ENCODE measurements at places on chromosomes 1 and 21. TPM values are rescaled to one million over a fixed set of nuclear protein-coding genes. Genes with fewer than 3 reads are reported as not detected.
A peak's percentile ranks its signal among the peaks of the same experiment; 100 is the strongest.

Gene MAB21L3
- total RNA-seq = 0.31 TPM

Gene C1orf141
- not detected for total RNA-seq

Gene SELE
- 9.9 TPM for total RNA-seq

Gene GLIS1
- 0.21 TPM for total RNA-seq

Gene TSPEAR
- 1.0 TPM for total RNA-seq

Gene KRTAP10-9
- total RNA-seq = not detected

Gene UBASH3A
- 0.41 TPM for total RNA-seq

Gene GBP3
- 9.1 TPM for total RNA-seq

Gene GNPAT
- 75.3 TPM for total RNA-seq

Gene PTCH2
- 4.9 TPM for total RNA-seq

Gene PTGS2
- total RNA-seq = 5.4 TPM

Gene CYP4A22
- total RNA-seq = not detected

GRCh38 chr1:208652296-208653160 is 408.3 kb upstream of the PLXNA2 start:
- DNase-seq = peak; percentile 92

- DNase-seq = no peak
Measured at GRCh38 chr1:193311226-193311948, 125.0 kb upstream of the B3GALT2 start.

DNA sequence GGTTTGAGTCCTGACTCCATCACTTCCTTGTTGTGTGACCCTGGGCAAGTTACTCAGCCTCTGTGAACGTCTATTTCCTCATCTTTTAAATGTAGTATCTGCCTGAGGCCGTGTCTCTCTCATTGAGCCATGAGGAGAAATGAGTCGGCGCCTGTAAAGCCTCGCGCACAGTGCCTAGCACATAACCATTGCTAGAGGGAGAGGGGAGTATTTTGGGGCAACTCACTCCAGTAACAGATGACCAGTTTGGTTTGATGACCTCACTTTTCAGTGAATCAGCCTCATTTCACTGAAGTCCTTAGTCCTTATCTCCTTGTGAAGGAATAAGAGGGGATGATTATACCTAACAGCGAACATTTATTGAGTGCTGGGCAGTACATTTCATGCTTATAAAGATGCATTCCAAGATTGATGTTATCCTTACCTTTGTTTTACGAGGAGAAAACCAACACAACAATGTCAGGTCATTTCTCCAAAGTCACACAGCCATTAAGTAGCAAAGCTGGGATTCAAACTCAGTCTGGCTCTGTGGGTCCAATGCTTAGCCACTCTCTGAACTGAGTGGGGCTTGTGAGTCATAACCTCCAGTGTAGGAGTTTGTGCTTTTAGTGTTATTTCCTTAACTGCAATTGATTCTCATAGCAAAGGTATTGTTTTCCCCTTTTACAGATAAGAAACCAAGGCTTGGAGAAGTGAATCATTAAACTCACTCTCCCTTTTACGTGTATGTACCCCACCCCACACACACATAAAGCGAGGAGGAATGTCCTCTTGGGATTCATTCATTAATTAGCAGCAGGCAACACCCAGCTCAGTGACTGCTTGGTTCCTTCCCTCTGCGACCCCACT is 25.9 kb downstream of the KCNC4 start:
- DNase-seq = no peak

DNA sequence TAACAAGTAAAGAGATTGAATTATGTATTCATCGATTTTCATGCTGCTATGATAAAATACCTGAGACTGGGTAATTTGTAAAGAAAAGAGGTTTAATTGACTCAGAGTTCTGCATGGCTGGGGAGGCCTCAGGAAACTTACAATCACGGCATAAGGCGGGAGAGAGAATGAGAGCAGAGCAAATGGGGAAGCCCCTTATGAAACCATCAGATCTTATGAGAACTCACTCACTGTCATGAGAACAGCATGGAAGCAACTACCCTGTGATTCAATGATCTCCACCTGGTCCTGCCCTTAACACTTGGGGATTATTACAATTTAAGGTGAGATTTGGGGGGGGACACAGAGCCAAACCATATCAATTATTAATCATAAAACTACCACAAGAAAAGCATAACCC is 3.3 kb upstream of the GBP3 start:
- no peak for DNase-seq

DNA sequence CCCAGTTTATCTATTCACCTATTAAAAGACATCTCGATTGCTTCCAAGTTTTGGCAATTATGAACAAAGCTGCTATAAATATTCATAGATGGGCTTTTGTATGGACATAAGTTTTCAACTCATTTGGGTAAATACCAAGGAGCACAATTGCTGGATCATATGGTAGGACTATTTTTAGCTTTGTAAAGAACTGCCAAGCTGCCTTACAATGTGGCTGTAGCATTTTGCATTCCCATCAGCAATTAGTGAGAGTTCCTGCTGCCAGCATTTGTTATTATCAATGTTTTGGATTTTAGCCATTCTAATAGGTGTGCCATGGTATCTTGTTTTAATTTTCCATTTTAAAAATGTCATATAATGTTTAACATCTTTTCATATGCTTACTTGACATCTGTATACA is 475.6 kb upstream of the NCAM2 start:
- no peak for DNase-seq

- peak; percentile 62 for DNase-seq
Measured at GRCh38 chr1:150182247-150182646, 32.5 kb downstream of the PLEKHO1 start.

DNA sequence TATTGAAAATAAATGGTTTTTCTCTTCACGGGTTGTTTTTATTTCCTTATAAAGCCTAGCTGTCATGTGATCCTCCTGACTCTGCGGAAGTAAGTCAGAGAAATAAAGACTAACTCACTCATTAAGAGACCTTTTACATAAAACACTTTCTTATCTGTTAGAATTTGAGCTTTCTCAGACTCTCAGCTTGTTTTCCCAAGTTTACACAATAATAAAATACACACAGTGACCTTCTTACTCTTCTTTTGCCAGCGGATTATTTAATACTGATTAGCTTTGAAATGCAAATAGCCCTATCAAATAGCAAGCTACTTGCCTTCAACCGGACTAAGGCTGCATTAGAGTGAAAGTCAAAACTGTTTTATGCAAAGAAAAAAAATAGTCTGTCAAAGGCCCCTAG is 45.5 kb upstream of the CXADR start:
- DNase-seq = no peak

DNA sequence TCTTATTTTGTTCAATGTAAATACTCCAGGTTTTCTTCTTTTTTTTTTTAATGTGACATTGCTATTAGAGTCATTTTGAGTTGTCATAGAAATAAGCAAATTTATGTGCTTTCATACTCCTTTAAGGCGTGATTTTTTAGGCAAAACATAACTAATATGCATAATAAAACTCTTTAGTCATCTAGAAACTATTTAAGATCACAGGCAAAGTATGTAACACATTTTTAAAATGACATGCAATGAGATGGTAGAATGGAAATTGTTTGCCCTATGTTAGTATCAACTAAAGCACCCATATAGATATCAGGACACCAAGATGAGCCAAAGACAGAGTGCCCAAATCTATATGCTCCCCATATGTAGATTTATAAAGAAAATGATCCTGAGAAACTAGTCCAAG is 41.5 kb upstream of the SGIP1 start:
- DNase-seq = no peak

DNA sequence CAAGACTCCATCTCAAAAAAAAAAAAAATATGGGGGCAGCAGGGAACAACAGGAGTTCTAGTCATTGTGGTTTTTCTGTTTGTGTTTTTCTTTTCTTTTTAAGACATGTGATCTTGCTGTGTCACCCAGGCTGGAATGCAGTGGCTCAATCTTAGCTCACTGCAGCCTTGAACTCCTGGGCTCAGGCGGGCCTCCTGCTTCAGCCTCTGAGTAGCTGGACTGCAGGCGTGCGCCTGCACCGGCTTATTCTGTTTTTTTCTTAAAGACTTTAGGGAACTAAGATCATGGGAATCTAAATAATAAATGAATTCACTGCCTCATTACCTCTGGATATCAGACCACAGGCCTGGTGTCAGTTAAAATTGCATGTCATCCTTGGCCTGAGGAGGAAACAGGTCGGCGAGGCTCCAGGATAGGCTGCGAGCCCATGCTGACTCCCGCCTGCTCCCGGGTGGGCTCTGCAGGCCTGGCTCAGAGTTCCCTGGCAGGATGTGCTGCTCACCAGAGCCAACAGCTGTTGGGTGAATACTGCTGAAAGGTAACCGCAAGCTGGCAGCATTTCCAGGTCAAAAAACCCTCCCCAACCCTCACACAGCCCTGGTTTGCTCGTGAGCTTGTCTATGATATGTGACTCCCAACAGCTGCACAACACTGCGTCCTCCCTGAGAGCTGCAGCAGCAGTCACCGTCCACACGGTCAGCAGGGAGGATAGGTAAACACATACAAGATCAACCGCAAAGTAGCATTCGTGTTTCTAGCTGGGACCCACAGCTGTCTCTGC is 58.1 kb downstream of the SCCPDH start:
- peak; percentile 93 for DNase-seq

DNA sequence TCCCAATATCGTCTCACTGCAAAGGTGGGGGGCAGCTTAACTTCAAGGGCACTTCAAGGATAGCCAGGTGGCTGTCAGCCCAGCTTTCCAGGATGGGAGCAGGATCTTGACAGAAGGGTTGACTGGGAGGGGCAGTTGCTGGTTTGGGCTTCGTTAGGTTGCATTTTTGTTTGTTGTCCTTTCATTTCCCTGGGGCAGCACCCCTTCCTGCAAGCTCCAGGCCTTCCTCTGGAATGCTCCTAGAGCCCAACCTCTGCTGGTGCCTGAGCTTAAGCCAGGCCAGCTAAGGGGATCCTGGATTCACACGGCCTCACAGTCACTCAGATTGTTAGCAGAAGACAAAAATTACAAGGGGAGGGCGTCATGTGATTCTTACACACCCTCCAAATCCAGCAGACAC is 4.1 kb upstream of the OLIG2 start:
- no peak for DNase-seq

GRCh38 chr1:190497565-190497964 is 19.9 kb upstream of the BRINP3 start:
- no peak for DNase-seq
